ENCODE measurements at places on chromosomes 13 and 19.
A peak's percentile ranks its signal among the peaks of the same experiment; 100 is the strongest.

DNA sequence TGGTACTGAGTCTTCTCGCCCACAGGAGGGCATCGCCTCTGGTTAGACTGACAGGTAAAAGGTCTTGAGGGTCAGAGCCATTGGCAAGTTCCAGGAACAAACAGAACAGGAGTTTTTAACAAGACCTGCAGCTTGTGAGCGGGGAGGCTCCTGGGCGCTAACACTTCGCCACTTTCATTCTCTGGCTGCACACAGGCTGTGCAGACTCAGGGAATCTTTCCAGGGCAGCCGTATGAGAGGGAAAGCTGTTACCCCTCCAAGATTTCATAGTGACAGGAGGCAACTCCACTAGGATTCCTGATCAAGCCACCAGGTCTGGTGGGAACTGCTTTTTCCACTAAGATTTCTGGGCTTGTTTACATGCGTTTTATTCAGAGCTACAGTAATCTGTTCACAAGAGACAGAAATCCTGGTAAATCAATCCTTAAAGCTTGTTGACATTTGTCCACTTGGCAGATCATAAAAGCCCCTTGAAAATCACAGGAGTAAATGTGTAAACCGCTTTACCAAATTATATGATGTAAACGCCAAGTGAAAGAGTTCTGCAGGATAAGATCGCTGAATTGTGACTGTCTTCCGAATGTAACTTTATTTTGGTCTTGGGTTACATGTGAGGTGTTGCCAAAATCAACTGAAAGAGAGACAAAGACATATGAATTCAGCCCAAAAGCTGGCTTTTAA is 190.6 kb downstream of the MZT1 start:
- DNase-seq: no peak

DNA sequence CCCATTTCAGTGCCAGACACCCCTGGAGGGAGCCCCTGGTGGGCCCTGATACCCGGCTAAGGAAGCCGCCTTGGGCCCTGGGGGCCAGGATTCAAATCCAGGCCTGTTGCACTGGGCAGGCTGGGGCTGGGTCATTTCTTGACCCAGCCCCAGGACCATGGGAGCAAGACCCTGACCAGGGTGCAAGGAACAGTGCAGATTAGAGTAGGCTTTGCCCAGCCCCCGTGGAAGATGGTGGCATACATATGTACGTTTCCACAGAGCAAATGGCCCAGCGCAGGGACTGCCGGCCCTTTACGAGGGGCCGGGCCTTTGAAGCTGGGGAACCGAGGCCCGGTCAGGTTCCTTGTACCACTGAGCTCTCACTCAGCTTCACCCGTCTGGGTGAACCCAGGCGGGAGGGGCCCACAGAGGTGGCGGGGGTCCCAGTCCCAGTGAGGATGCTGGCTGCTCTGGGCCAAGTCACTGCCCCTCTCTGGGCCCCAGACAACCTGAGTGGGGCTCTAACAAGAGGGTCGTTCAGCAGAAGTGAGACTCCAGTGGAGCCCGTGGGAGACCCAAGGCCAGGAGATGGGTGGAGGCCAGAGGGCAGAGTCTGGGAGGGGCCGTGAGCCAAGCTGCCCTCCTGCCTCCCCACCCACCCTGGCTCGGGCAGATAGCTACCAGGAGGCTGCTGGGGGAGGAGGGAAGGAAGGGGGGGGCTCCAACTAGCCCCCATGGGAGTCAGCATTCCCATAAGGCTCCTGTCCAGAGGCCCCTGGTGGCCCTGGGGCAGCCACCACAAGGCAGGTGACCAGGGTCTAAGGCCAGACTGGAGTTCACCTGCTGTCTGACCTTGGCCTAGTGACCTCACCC is 2.7 kb downstream of the MKNK2 start:
- no peak for DNase-seq

DNA sequence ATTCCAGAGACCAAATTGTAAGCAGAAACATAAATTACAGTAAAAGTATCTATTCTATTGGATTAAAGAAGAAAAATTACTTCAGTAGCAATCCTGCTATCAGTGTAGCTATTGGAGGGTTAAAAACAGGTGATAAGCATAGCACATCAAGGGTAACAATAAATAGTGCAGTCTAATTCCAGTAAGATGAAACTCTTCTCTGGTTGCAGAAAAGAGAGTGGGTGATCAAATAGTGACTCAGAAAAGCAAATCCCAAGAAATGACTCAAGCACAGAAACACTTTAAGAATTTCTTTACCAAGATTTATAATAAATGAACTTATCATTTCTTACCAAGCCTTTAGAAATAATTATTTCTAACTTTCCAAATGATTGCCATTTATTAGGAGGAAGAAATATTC is 135.7 kb downstream of the LMO7 start:
- DNase-seq: peak; percentile 67

DNA sequence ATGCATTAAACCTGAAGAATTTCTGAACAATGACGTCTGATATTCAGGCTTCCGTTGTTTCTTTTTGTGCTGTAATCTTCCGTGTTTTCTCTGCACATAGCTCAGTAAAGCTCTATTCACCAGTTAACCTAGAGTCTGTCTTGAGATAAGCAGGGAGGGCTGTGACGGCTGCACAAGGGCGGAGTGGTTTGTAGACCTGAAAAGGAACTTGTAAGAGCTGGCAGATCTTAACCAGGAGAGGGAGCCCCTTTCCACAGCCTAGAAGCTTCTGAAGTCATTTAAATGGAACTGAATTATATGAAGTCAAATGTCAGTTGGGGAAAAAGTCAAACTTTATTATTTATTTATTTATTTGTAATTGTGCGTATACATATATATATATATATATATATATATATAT is 27.5 kb downstream of the DPRX start:
- peak; percentile 3 for DNase-seq

DNA sequence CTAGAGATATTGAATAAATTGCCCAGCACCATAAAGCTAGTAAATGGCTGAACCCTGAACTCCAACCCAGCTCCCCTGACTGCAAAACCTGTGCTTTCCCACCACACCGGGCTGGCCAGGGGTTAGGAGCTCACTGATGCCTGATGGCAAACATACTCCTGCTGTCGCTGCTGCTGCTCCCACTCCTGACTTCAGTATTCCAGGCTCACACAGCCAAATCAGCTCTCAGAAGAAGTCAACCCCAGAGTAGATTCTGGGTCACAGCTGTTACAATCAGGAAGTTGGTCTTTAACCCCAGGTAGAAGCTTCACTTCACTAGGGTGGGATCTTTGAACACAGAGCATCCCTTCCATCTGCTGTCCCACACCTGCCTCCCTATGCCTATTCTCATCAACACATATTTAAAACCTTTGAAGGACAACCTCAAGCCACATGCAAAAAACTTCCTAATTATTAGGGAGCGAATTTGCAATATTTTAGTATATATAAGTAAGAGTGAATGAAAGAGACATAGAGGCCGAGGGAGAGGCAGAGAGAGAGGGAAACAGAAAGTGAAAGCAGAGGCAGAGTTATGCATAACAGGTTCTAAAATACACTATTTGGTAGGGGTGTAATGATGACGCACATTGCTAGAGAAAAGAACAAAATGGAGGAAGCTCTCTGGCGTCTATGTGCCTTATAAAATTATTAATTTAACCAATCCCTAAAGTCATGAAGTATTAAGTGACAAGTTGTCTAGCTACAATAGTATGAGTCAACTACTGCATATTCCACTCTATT is 99.4 kb upstream of the SERP2 start:
- peak; percentile 80 for DNase-seq

DNA sequence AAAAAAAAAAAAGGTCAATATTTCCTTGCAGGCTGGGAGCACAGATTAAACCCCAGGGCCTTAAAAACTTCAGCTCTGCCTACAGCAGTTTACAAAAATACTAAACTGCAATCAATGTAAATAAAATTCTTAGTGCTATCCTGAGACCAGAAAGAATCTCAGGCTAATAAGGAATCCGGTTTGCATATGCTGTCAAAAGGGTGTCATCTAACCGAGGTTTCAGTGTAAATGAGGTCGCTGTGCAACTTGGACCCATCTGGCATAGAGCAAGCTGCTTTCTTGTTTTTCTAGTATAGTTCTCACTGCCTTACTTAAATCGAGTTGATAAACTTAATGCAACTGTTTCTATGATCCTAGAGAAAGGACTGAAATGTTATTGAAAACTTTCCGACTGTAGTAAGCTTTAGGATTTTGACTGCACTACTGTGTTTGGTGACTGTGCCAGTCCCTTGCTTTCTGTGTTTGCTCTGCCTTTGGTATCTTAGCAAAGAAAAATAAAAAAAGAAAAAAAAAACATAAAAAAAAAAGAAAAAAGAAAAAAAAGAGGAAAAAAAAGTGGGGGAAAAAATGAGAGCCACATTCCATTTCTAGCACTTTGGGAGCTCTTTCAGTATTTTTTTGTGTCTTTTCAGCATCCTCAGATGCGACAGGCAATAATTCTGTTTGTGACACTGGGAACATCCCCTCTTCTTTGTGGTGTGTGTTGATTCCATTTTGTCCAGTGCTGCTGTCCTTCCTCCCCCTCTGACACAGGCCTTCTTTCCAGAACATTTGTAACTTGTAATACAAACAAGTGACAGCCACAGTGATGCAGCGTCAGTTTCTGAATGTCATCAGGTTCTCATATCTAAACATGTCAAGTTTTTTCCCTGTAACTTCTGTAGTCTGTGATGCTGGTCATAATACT is 340.5 kb downstream of the ZNF536 start:
- DNase-seq: no peak

Data from cardiac fibroblast (primary cell).